COR-L47 (cell line): ENCODE measurements at places on chromosomes 7 and 10.

DNA sequence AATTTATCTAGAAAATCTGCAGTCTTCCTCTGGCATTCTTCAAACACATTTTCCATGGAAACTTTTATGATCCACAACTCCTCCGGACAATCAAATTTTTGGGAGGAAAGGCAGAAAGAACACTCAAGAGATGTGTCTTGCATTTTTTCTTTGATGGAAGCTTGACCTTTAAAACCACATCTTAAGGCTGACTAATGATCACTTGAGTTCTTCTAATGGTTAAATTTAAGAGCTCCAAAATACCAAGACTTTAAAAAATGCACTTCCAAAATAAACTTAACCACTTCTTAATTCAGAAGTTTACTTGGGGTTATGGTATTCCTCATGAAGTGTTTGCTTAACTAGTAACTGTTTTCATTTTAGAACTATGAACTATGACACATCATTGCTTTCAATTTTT is 43.3 kb downstream of the ETV1 start:
- no peak for DNase-seq

- DNase-seq: no peak
Measured at GRCh38 chr7:112784603-112785002, 5.6 kb downstream of the TMEM168 start.

DNA sequence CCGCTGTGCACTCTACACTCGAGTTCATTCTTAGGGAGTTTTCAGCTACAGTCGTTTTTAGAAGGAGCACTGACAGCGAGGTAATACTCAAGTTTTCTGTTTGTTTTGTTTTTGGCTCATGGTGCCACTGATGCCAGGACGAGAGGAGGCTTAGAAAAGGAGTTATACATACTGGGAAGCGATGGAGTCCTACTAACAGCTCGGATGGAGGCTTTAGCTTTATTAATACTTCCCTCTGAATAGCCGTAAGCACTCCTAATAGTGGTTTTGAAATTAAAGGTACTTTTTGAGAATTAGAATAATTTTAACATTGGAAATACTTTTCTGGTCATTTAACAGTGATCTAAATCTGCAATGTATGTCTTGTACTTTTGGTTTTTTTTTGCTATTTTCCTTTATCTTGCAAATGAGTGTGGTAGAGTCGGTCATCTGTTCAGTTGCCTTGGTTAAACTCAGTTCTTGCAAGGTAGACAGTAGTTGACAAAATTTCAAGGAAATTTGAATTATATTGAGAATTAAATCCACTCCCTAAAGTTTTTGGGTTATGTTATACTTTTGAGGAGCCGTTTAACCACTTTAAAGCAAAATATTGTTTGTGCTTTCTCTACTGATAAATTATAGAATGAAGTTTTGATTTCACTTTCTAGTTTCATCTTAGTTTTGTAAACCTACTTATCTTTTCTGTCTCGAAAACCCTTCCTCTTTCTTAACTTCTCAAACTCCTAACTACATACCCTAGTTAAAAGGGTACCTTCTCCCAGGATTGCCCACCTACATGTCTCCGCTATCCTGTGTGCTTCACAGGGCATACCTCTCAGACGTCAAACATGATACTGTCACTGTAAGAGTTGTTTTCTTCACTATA is 1.5 kb downstream of the HBP1 start:
- DNase-seq: no peak

GRCh38 chr7:39528849-39529248 is 37.4 kb upstream of the YAE1 start:
- no peak for DNase-seq

- peak; percentile 68 for DNase-seq
Measured at GRCh38 chr7:1232623-1233332, at the start of gene UNCX. UNCX (plus strand) TSS chr7:1232872; CDS start chr7:1233018, 146 bp downstream.

DNA sequence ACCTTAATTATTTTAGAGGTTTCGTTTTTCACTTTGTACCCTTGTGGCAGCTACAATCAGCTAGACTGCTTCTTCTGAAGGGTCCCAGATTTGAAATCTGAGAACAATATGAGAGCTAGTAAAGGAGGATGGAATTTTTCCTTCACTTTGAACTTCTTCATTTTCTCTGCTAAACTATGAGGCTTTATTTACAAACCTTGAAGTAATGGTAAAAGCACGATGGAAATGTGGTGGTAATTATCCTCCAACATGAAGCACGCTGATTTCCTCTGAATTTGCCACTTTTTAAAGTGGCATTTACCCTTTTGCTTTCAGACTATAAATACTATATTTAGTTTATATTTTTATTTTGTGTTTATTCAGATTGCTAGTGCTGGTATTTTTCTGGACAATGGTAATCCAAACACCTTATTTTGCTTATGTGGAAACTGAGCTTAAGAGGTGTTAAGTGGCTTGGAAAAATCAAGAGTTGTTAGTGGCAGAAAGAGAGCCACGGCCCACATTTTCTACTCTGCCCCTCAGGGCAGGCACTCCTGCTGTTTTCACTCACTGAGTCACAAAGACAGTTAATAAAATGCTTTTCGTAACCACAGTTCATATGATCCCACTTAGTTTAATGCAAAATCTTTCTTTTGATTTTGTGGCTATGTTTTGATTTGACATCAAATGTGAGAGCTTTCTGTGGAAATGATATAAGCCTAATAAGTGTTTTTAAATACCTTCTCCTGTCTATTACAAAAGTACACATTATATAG is 2.7 kb downstream of the SSMEM1 start:
- no peak for DNase-seq

DNA sequence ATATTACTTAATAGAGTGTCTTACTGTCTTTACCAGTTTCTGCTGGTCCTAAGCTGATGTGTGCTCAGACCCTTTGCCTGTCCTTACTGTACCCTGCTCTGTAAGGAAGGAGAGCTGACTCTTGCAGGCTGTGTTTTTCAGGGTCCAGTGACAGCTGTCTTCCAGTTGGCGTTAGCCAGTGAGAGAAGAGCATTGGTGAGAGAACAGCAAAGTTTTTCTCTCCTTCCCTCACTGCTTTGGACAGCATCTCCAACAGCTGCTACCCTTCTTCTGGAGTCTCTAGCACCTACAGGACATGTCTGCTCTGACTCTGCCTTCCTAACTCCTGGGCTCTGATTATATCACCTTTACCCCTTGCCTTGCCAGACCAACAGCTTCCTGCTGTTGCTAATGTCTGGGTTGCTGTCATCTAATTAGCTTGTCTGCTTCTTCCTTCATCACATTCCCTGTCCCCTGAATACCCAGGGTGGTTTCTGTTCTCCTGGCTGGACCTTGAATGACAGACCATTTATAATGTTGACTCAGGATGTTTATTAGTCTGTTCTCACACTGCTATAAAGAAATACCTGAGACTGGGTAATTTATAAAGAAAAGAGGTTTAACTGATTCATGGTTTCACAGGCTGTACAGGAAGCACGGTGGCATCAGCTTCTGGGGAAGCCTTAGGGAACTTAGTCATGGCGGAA is 23.5 kb upstream of the PANK1 start:
- no peak for DNase-seq

- no peak for DNase-seq
Measured at GRCh38 chr7:43577485-43577951, 5.4 kb upstream of the STK17A start.

DNA sequence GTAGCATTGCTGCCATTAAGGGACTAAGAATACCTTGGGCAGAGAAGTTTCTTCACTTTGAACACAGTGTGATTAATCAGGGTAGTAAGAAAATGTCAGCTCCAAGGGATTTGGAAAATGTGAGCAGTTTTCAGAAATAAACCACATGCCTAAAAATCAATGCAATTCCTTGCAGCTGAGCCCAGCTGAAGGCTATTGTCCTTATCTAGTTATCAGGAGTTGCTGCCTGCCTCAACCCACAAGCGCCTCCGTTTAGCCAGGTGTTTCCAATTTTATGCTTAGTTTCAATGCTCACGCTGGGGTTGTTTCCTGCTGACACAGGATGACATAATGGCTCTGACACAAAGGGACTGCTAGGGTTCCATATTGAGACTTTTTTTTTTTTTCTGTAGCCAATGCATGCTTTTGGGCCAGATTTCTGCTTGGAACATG is 132.3 kb upstream of the ANK3 start:
- DNase-seq: peak; percentile 86
